ENCODE measurements at places on chromosomes 7 and 10.

DNA sequence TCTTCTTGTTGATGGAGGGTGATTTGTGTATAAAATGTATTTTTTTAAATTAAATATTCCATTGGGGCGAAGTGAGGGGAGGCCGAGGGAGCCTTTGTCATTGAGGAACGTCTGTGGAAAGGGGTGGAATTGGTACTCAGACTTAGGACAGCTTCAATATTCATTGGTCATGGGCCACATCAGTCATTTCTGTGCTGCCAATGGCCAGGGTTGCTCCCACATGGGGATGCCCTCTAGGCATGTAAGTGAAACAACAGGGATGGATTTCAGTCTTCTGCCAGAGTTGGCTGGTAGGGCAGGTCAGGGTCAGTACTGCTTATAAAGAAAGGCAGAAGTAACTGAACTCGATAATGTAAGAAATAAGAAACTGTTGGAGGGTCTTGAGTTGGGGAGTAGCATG, 47.2 kb downstream of the NEURL1 start:
- DNase-seq: peak; percentile 17

GRCh38 chr10:89846786-89847185, 145.4 kb downstream of the KIF20B start:
- DNase-seq: no peak

DNA sequence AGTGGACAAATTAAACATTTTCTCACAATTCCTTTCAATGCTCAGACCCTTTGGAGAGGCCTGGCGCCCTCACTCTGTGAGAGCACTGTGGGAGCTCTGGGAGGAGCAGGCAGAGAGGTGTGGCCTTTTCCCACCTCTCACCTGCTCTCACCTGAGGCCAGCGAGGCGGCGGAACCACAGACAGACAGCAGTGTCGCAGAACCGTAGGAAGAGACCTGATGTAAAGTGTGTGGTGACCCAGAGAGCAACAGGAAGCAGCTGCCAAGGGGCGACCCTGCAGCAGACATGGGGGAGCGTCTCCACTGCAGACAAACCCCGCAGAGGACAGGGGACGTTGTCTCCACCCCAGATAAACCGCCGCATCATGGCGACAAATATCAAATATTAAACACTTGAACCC, 15.6 kb upstream of the PARP12 start:
- DNase-seq: no peak

DNA sequence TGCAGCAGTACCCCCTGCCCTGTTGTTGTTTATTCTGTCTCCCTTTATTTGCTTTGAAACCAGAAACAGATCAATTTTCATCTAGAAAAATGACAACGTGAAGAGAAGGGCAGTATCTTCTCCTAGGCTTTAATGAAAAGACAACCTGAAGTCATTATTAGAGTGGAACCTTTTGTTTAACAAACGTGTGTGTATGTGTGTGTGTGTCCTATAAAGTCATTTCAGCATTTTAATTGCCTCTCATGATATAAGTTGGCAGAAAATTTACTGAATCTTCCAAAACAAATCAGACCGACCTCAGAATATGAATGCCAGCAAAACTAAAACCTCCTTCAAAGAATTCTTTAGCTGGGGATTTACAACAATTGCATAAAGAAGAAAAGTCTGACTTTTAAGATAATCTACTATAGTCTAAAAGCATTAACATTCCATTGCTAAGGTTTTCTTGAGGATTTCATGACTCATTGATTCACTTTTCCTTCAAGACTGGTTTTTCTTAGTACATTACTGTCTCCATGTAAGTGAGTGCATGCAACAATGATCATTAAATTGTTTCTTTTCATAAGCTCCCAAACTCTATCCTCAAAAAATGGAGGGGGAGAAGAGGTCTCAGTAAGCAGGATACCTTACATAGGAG, 3.2 kb downstream of the GLI3 start:
- DNase-seq: peak; percentile 48

DNA sequence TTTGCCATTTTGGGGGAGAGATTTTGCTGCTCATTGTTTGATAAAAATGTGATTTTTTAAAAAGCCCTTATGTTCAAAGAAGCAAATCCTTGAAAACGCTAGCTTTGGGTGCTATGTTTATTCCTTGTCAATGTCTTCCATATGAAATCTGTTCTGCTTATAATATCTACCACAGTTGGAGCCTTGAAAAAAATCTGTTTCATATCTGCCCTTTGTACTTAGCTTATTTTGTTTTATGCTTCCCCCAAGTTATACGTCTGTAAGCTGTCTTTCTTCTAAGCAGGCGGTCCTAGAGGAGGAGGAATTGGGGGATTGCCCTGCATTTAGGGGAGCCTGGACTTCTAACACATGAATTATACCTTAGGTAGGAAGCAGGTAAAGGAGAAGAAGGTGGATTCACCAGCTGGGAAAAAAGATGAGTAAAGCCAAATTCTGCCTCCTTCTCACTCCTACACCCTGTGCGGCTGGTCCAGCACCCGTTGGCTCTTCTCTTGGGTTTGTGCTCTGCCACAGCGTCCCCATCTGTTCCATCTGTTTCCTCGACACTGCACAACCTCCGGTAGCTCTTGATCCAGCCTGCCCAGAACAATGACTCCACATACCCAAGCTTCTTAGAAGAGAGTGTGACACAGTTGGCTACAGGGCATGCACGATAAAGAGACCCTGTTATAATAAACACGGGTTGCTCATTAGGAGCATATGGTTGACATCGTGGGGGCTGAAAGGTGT, 31.9 kb upstream of the NEUROD6 start:
- no peak for DNase-seq

DNA sequence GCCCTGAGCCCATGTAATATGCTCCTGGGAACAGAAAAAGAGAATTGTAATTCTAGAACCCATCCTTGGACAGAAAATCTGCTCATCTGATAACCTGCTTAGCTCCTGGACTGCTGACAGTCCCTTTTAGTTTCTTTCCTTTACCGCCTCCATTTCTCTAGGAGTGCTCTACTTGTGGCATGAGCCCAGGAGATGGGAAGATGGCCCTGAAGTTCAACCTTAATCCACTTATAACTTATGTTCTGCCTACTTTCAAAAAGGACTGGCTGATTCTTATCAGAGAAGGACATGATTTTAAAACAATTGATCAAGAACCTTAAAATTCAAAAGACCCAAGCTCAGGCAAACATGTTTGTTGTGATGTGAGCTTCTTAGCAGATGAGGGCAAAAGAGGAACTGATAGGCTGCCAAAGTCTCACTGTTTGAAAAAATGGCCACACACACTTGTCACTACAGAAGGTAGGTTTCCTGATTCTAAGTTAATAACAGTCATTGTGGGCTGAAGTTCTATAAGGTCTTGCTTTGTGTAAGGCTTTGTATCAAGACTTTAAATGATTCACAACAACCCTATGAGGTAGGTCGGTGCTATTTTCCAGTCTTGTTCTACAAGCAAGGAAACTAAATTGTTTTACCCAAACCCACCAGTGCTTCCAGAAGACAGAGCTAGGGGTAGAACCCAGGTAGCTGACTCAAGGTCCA, 94.3 kb upstream of the AFAP1L2 start:
- no peak for DNase-seq

DNA sequence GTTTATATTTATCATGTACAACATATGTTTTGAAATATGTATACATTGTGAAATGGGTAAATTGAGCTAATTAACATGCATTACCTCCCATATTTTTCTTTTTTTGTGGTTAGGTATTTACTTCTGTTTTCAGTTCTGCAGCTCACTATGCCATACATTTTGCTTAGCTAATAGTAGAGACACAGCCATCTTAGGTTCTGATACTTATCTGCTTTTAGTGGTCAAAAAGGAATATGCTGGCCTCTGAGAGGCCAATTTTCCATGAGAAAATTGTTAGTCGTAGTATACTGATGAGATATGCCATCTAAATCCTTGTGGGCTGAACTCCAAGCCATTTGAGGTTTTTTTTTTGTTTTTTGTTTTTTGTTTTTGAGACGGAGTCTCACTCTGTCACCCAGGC, 31.0 kb downstream of the SGPL1 start:
- DNase-seq: no peak

- peak; percentile 85 for DNase-seq
These were observed 5.8 kb downstream of the TWIST1 start for GRCh38 chr7:19111474-19112273.

- peak; percentile 70 for DNase-seq
These were observed 53.8 kb downstream of the ARL5B start for GRCh38 chr10:18713077-18713476.
